Activated CD4-positive, alpha-beta memory T cell treated with anti-CD3 and anti-CD28 coated beads, Interleukin-2, amount 10 ng/mL, durations not matched to agents 7 days and 5 days (primary cell): ENCODE measurements at places on chromosomes 1 and 21.

GRCh38 chr1:29516063-29516820 lies 279.9 kb downstream of the PTPRU start:
- DNase-seq, result peak; percentile 7

- no peak for DNase-seq
Measured at GRCh38 chr1:64553285-64553684, 83.4 kb downstream of the CACHD1 start.

DNA sequence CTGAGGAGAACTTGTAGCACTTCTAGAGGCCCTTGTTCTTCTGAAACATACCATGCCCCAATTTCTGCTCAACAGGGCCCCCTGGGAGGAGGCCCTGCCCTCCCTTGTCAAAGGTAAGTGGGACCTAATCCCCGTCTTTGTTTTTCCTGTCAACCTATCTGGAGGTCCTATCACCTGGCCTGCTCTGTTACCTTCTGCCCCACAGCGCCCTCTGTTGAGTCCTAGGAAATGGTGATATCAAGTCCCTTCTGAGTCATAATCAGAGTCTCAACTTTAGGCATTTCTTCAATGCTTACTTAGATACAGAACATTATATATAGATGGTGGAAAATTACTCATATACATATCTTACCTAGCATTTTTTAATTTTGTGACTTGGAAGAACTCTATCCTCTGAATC lies 28.2 kb upstream of the FCRL4 start:
- DNase-seq, result no peak

- no peak for DNase-seq
Measured at GRCh38 chr1:61182049-61182448, 99.7 kb downstream of the NFIA start.

GRCh38 chr1:69196071-69196470 lies 371.7 kb upstream of the LRRC7 start:
- DNase-seq, result no peak

DNA sequence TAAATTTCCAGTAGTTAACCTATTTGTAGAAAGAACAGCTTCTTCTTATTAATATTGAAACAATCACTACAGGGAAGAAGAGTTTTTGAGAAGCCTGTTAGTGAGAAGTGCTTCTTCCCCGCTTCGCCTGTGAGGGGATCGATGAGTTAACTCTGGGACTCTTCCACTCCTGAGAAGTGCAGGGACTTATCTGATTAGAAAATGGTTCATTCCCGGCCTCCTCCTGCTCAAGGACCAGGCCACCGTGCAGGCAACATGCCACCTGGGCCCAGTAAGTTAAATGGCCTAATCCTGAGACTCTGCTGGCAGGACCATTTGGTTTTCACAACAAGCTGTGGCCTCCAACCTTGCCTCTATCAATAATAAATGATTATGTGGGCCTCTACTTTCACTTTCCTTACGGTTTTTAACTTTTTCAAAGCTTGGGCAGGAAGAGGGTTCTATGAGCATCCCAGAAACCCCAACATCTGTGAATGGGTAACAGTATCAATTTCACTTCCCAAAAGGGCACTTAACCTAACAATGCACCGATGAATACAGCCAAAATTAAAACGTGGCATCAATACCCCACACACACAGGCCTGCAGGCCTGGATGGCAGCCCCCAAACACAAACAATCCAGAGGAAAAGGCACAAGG lies 33.1 kb downstream of the SIPA1L2 start:
- DNase-seq, result no peak

DNA sequence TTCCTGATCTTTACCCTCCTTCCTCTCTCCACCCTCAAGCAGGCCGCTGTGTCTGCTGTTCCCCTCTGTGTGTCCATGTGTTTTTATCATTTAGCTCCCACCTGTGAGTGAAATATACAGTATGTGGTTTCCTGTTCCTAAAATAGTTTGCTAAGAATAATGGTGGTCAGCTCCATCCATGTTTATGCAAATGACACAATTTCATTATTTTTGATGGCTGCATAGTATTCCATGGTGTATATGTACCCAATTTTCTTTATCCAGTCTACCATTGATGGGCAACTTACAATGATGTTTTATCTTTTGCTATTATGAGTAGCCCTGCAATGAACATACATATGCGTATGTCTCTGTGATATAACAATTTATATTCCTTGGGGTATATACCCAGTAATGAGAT lies 133.4 kb upstream of the RGS18 start:
- no peak for DNase-seq

- no peak for DNase-seq
Measured at GRCh38 chr21:35119501-35120047, 70.5 kb upstream of the RUNX1 start.

- no peak for DNase-seq
Measured at GRCh38 chr1:167614851-167615250, 15.2 kb upstream of the RCSD1 start.

GRCh38 chr1:232014941-232015340 lies 388.4 kb downstream of the DISC1 start:
- no peak for DNase-seq

GRCh38 chr1:97297611-97298010 lies 576.0 kb downstream of the PTBP2 start:
- DNase-seq, result no peak

DNA sequence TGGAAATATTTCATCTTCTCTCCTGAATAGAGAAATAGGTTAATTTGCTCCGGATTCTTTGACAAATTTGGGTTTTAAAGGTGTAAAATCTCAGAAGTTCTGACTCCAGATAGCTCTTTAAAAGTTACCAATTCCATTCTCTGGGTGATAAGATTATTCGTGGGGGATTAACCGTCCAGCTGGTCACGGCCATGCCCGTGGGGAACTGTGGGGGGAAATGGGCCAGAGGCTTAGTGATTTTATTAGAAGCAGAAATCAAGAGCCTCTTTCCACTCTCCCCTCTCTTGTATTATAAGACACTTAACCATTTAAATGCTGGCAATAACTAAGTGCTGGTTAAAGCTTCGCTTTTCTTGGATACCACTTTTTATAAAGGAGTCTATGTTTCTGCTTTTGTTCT lies 376.4 kb upstream of the KAZN start:
- DNase-seq, result no peak

- DNase-seq, result no peak
Measured at GRCh38 chr21:22711636-22712035, 1713.4 kb downstream of the NCAM2 start.

DNA sequence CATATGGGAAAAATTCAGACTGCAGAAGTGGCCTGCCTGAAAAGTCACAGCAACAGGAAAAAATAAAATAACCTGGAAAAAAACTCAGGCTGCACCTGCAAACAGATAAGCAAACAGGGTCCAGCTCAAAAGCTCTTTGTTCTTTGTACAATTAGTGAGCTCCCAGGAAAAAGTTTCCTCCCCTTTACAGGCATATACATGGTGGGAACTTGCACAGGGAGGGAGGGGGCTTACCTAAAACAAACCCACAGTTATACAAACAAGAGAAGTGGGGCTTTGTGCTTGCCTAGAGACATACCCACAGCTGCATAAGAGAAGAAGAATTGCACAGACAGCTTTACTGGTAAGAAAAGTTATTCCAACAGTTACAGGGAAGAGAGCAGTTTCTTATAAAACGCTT lies 31.7 kb upstream of the COG2 start:
- no peak for DNase-seq

- no peak for DNase-seq
Measured at GRCh38 chr1:174953285-174954072, 46.3 kb upstream of the CACYBP start.

GRCh38 chr1:94285031-94285654 lies 47.8 kb upstream of the ARHGAP29 start:
- no peak for DNase-seq

GRCh38 chr1:63898428-63899196 lies 124.8 kb downstream of the ROR1 start:
- DNase-seq, result no peak
